ENCODE measurements at places on chromosomes 7 and 10.

- DNase-seq = no peak
Measured at GRCh38 chr7:95357623-95358022, 33.3 kb upstream of the PON1 start.

DNA sequence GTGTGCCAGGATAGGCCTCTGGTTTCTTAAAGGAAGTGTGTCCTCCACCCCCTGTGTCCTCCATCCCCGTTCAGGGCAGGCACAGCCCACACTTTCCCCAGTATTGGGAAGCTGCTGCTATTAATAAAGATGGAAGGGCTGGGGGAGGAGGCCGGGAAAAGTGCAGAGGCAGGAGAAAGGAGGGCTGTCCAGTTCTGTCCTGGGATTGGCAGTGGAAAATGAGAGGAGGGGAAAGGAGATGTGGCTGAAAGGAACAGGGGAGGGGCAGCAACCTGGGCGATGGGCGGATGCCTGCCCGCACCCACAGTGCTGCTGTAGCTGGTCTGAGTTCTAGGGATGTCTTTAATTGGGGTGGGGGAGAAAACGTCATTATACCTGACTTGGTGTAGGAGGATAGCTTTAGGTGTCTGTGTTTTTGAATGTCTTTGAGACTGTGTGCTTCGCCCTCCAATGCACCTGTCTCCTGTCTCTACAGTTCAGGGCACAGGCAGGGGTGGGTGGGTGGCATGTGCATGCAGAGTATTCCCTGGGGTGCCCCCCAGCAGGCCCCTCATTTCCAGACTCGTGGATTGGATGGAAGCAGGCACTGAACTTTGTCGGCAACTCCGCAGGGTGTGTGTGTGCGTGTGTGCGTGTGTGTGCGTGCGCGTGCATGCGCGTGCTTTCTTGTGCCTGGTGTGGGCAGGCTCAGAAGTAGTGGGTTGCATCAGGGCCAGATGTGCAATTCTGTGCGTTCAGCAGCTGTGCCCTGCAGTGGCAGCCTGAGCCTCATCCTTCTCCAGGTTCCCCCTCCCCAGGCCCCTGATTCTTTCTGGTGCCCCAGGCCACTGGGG lies 2.5 kb downstream of the TRIM8 start:
- peak; percentile 37 for DNase-seq

DNA sequence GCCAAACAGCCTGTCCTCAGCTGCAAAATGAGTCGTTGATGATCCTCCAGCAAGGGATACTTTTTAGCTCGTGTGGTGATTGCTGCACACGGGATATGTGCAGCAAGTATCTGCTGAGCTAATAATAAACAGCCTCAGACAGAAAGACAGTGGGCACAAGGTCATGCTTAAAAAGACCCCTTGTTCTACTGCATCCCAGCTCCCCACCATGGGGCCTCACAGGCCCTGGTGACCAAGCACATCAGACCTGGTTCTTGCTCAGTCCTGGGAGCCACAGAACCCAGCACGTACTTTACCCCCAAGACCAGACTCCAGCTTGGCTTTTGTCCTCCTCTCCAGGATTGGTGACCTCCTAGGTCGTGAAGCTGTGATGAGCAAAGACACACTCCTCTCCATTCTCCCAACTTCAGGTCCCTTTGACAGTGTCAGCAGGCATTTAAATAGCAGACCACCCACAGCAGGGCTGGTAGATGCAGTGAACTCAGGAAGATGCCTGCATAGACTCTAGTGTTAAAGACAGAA lies 50.5 kb downstream of the EGFR start:
- DNase-seq = no peak

GRCh38 chr7:43296306-43296705 lies 183.9 kb downstream of the HECW1 start:
- DNase-seq = no peak

DNA sequence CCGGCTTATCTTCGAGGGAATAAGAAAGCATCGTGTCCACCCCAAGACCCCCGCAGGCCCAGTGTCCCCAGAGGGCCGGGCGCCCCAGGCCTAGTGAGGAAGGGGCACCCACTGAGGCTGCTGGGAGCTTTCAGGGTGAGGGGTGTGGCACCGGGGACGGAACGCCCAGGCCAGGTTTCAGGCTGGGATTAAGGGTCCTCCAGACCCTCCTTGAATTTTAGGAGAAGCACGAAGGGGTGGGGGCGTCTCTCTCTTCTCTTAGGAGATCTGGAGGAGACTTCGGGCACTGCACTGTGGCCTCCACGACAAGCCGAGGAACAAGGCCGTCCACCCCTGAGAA lies 96.8 kb downstream of the PDGFA start:
- no peak for DNase-seq

DNA sequence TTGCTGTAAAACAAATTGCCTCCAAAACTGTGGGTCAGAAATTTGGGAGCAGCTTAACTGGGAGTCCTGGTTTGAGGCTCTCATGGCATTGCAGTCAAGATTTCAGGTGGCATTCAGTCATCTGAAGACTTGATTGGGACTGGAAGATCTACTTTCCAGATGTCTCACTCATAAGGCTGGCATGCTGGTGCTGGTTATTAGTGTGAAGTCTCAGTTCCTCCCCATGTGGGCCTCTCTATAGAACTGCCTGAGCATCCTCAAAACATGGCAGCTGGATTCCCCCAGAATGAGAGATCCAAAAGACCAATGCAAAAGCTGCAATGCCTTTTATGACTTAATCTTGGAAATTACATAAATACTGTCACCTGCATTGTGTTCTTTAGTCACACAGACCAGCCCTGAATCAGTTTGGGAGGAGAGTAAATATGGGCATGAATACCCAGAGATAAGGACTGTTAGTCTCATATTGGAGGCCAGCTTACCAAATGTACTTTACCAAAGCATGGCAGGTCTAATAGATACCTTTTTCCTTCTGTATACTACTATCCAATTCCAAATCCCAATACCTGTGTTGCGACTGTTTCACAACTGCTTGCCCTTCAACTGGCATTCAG lies 6.5 kb upstream of the HERPUD2 start:
- DNase-seq = no peak

GRCh38 chr7:88071994-88072714 lies 138.1 kb downstream of the ADAM22 start:
- no peak for DNase-seq

DNA sequence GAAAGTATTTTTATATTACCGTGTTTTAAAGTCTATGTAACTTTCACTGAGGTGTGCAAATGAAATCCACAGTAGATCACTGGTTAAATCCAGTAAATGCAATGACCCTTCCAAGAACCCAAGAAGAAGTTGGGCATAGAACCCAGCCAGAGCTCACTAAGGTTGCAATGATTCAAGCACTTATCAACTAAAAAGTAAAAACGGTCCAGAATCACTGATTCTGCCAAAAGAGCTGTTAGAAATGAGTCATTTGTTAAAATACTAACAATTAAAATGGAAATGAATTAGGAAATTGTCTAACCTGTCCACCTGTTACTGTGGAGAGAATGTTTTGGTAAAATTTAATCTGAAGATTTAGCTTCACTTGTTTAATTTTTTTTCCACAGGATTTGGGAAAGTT lies 74.4 kb downstream of the ANK3 start:
- no peak for DNase-seq

DNA sequence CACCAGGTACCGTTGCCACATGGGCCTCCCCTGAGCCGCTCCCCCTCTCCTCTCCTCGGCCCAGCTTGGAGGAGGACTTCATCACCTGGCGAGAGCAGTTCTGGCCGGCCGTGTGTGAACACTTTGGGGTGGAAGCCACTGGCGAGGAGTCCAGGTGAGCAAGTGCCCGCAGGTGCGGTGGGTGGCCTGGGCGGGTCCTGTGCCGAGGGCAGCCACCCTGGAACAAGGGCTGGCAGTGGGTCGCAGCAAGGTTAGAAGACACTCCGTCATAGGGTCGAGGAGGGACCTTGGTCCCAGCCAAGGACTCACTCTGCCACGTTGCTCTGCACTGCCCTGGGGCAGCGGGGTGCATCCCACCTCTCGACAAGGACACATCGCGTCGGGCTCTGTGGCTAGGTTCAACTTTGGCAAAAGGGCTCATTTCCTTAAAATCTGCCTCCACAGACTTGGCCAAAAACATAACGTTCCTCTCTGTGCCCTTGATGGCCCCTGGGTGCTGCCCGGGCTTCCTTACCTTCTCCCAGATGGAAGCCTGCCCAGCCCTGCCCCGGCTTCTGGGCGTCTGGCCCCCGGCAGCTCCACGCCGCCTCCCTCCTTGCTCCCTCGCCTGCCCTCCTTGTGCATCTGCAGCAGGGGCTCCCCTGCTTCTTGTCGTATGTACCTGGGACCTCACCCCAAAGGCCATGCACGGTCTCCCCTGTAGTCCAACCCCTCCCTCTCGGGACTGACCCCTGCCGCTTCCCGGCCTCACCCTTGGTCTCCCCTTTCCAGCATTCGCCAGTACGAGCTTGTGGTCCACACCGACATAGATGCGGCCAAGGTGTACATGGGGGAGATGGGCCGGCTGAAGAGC lies 12.7 kb downstream of the TMEM120A start:
- DNase-seq = no peak
